ENCODE measurements at places on chromosomes 3 and 15. TPM values are rescaled to one million over a fixed set of nuclear protein-coding genes. Genes with fewer than 3 reads are reported as not detected.

Gene CCR8
- total RNA-seq, result not detected

Gene COL6A6
- total RNA-seq, result not detected

Gene CPN2
- not detected for total RNA-seq

Gene SCG5
- total RNA-seq, result not detected

Gene THSD4
- total RNA-seq, result 29.6 TPM

Gene ZXDC
- 62.3 TPM for total RNA-seq

Gene SHISA5
- total RNA-seq, result 192 TPM

Gene TBC1D23
- 26.1 TPM for total RNA-seq

Gene RAB27A
- total RNA-seq, result 28.9 TPM

Gene SST
- not detected for total RNA-seq

DNA sequence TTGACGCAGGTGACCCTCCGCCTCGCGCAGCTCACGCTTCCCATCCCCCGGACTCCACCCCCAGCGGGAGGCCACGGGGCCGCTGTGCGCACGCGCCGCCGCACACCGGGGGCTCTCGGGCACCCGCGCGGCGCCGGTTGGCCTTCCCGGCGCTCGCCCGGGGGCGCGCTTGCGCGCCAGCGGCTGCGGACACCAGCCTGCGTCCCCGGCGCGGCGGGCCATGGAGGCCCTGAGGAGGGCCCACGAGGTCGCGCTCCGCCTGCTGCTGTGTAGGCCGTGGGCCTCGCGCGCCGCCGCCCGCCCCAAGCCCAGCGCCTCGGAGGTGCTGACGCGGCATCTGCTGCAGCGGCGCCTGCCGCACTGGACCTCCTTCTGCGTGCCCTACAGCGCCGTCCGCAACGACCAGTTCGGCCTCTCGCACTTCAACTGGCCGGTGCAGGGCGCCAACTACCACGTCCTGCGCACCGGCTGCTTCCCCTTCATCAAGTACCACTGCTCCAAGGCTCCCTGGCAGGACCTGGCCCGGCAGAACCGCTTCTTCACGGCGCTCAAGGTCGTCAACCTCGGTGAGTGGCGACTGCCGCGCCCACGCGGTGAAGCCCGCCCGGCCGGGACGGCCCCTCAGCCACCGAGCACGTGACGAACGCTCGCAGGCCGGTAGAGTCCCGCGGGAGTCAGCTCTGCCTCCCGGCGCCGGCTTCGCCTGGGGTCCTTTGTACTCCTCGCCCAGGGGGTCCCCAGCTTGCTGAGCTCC, at the start of gene C15orf61:
C15orf61 (plus strand) TSS at position 103 of the 754 bp plus-strand sequence; CDS start at position 221, 118 bp downstream.
- DNase-seq, result peak; percentile 98

GRCh38 chr15:31427411-31427810, 100.8 kb downstream of the KLF13 start:
- no peak for DNase-seq

DNA sequence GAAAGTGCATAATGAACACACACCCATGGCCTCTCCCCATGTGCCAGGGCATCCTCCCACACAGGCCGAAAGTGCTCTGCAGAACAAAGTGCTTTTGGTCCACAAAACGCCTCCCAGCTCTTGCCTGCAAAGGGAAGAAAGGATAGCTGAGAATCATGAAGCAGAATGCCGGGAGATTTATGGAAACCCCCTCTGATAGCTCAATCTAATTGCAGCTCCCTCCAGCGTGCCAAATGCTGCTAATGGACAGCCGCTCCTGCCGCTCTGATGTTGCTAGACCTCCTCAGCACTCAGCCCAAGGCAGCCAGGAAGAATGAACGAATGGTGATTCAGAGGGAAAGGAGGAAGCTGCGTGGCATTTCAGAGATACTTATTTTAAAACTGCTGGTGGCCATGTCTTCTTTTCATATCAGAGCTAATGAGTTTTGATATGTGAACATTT, 145.3 kb downstream of the TJP1 start:
- DNase-seq, result no peak

DNA sequence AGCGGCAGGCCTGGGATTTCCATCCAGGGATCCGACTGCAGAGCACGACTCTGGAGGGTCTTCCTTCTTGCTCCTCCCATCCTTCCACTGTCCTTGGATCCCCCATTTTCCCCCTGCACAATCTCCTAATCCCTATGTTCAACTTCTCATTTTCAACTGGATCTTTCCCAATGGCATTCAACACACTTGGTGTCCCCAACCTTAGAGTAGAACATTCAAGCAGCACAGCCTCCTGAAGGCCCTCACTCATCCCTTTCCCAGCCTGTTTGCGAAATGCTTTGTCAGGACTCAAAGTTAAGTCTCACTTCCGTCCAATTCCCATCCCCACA, 32.3 kb downstream of the RPN1 start:
- no peak for DNase-seq

- no peak for DNase-seq
These were observed 332.6 kb downstream of the LSAMP start for GRCh38 chr3:116112696-116113095.

GRCh38 chr3:124838963-124839362, 48.2 kb downstream of the ITGB5 start:
- DNase-seq, result no peak

GRCh38 chr3:61725851-61726333, 164.5 kb downstream of the PTPRG start:
- no peak for DNase-seq

GRCh38 chr3:124149771-124150170, 157.8 kb upstream of the ROPN1 start:
- DNase-seq, result no peak

DNA sequence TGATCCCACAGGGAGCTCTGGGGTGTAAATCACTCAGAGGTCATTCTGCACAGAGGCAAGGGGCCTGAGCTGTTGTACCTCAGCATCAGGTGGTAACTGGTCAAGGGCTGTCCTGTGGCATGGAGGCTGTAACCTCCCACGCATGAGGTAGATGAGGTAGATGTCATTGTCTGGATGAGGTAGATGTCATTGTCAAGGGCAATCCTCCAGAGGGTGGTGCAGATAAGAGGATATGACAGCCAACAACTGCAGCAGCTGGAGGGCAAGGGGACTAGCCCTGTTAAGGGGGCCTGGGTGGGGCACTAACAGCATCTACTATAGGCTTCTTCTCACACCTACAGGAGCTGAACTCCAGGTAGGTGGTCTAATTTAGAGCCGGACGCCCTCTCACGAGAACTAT, 55.6 kb downstream of the THRB start:
- DNase-seq, result no peak

GRCh38 chr3:196995027-196995426, 26.4 kb upstream of the PIGZ start:
- no peak for DNase-seq

GRCh38 chr3:9785602-9786001, 6.7 kb downstream of the TADA3 start:
- DNase-seq, result no peak

DNA sequence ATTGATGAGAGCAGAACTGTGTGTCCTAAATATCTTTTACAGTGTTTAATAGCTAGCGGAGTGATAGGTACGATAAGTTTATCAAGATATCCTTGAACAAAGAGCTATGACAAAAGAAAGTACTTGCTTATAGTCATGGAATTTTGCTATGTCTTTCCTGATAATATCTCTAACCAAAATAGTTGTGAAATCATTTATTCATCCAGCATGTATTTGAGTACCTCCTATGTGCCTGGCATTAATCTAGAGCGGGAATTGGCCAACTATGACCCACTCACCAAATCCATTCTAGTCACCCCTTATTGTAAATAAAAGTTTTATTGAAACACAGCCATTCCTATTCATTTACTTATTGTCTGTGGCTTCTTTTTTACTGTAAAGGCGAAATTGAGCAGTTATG, 46.6 kb downstream of the ZFAND6 start:
- DNase-seq, result no peak

GRCh38 chr3:143951351-143951971, 20.2 kb upstream of the DIPK2A start:
- peak; percentile 55 for DNase-seq

GRCh38 chr3:146203776-146204175, 42.8 kb upstream of the PLOD2 start:
- DNase-seq, result no peak

DNA sequence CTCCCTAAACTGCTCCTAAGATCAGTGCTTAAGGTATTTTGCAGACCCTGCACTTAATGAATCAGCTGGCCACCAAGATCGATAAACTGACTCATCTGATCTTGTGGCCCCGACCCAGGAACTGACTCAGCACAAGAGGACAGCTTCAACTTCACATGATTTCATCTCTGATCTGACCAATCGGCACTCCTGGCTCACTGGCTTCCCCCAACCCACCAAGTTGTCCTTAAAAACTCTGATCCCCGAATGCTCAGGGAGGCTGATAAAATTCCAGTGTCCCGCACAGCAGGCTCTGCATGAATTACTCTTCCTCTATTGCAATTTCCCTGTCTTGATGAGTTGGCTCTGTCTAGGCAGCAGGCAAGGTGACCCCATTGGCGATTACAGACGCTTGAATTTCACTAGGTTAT, 13.5 kb downstream of the HTR3E start:
- DNase-seq, result peak; percentile 81

DNA sequence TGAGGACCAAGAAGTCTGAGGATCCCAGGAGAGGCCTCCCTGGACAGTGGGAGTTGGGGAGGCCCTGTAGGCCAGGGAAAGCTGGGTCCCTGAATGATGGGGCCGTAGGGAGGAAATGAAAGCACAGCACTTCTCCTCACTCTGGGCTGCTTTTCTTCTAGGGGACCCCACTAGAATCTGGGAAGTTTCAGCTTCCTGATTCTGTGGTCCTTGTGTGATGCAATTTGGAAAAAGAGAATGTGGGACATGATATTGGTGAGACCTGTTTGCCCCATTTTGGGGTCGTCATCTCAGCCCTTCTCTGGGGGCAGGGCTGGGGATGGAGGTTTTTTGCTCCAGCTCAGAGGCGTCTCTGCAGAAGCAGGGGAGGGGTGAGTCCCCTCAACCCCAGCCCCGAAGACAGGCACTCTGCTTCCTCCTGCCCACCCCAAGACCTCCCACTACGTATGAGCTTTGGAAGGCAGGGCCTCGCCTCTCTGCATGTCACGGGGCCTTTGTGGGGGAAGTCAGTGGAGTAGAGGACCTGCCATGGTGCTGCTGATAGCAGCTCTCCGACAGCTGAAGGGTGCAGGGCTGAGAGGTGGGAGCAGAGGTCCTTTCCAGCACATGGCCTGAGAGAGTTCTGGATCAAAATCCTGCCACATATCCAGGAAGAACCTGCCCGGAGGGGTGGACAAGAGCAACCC, 1.5 kb upstream of the SNX22 start:
- DNase-seq, result no peak

DNA sequence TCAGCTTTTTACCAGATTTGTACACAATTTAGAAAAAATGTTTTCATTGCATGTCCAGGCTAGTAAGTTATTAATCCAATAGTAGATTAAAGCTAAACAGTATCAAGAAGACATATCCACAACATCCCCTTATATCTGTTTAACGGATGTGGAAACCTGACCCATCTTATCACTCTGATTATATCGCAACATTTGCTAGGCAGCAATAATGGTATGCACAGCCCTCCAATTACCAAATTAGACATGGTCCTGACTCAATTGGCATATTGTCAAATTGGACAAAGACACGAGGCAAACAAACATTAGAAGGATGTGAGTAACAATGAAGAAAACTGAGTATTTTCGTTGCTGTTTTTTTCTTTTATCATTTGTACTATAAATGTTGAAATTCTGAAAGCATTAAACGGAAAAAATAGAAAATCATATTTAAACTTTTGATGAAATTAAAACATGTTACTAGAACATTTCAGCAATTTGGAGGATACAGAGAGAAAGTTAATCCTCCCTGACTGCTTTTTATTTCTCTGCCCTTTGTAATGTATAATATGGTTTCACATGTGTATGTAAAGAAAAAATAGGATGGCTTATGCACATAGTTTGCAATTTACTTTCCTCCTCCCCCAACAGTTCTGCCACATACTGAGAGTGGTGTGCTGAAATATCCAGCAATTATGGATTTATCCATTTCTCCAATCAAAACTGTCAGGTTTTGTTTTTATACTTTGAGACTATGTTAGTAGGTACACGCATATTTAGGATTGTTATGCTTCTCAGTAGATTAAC, 633.7 kb downstream of the ZIC1 start:
- DNase-seq, result no peak

DNA sequence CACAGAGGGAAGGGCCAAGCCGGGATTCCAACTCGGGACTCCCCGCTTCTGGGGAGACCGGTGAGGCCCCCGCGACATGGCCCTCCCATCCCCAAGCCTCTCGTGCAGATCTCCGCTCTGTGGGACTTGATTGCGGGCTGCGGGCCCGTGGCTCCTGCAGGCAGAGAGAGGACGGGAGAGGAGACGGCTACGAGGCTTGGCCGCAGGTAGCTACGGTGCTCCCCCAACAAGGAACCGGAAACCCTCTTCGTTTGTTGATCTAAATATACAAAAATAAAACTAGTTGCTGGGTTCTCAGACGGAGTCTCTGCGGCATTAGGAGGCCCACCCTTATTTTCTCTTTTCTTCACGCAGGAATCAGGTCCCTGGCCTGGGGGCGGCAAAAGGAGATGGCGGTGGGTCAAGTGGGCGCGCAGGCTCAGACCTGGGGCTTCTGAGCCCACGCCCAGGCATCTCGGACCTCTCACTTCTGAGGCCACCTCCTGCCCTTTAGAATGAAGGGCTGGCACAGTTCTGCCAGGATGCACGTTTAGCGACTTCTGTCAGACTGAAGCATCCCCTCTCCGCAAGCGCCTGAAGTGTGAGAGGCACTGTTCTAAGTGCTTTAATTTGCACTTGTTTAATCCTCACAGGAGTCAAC, 10.9 kb downstream of the GNB5 start:
- DNase-seq, result no peak

GRCh38 chr3:124552224-124552623, 178.0 kb upstream of the UMPS start:
- DNase-seq, result peak; percentile 78

DNA sequence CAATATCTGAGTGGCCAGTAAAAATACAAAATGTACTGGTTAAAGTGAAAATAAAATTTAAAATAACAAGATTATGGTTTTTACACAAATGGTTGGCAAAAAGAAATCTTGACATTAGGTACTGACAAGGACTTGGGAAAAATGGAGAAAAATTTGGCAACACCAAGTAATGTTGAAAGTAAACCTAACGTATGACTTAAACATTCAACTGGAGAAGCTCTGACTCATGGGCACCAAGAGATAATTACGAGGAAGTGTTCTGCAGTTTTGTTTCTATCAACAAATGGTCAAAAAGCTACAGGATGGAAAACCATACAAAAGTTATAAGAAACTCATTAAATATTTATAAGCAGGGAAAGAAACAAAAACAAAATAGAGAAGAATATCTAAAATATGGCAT, 177.7 kb downstream of the ZNF385D start:
- no peak for DNase-seq

DNA sequence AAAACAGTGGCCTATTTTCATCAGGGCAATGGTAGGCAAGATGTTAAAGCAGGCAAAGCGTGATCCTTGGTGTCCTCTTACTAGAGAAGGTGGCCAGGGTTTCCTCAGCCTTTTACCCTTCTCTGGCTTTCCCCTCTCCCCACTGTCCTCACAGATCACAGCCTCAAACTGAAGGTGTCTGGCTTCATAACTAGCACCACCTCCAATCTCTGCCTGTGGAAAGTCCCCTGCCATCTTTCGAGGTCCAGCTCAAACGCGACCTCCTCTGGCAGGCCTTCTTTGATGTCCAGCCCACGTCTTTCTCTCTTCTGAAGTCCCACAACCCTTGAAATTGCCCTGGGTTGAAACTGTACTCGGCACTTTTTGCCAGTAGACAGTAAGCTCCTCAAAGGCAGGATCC, 35.9 kb downstream of the CYP19A1 start:
- DNase-seq, result no peak
